Glomerular endothelial cell (primary cell): ENCODE measurements at places on chromosomes 11 and 22.

GRCh38 chr11:2275334-2276279 is 5.2 kb upstream of the ASCL2 start:
- DNase-seq: no peak

- no peak for DNase-seq
Observed at GRCh38 chr22:20964799-20965103, 2.3 kb upstream of the AIFM3 start.

- no peak for DNase-seq
Observed at GRCh38 chr22:50630376-50630775, 2.4 kb upstream of the ARSA start.

DNA sequence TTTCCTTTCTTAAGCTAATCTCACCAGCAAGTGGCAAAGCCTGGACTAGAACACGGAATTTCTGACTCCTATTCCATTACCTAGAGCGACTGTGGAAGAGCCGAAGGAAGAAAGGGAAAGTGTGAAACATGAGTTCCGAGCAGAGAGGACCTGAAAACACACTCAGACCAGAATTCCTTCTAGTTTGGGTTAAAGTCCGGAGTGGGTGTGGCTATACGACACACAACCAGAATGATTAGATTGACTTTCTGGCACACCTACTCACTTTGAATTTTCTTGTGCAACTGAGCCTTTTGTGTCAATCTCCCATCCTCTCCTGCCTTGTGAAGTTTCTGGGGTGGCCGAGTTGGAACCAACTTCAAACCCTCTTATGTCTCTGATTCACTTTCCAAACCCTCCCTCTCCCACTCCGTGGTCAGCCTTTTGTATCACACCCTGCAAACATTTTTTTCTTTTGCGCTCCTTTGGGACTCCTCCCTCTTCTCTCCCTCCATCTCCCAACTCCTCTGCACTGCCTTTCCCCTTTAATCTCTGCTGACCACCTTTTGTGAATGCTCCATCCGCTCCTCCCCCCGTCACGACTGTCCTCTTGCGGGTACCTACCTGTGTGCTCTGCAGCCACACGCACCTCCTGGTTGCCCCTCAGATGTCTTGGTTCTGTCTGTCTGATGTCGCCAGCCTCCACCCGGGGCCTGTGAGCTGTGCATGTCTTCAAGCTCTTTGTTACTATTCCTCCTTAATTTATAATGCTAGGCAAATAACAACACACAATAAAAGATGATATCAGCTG is 86.3 kb upstream of the BLID start:
- no peak for DNase-seq

DNA sequence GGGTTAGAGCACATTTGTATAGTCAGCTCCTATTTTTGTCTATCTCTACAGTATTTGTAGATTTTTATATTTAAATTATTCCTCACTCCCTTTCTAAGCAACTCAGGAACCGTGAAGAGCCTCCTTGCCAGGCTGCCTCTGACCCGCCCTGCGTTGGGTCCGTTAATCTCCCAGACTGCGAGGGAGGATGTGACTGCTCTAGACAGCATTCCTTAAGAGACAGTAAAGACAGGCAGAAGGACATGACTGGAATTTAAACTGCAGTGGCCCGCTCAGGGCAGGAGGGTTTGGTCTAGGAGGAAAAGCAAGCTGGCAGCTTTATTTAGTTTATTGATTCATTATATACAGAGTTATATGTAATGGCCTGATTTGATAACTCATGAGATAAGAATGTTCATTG is 413.7 kb downstream of the TMEM135 start:
- DNase-seq: no peak

DNA sequence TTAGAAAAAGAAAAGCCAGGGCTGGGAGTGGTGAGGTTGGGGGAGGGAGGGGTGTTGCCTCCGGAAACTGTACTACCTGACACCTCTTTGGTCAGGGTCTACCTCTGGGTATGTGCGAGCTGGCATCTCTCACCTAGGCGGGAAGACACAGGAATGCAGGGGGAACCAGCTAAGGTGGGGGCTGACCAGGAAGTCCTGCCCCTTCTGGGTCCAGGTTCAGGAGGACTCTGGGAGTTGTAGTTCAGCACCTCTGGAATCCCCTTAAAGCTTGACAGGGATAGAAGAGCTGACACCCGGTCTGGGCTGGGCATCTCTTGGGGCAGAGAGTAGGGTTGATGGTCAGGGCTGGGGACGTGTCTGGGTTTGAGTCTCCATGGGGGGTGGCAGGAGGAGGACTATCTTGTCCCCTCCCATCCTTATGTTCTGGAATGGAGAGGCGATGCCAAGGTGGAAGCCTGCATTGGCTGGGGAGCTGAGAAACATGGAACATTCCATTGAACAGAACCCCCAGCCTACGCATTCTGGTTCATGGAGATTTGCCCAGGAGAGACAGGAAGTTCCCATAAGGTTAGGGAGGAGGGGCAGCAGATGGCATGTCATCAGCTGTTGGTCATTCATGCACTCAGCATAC is 2.1 kb upstream of the KIAA1671 start:
- no peak for DNase-seq

DNA sequence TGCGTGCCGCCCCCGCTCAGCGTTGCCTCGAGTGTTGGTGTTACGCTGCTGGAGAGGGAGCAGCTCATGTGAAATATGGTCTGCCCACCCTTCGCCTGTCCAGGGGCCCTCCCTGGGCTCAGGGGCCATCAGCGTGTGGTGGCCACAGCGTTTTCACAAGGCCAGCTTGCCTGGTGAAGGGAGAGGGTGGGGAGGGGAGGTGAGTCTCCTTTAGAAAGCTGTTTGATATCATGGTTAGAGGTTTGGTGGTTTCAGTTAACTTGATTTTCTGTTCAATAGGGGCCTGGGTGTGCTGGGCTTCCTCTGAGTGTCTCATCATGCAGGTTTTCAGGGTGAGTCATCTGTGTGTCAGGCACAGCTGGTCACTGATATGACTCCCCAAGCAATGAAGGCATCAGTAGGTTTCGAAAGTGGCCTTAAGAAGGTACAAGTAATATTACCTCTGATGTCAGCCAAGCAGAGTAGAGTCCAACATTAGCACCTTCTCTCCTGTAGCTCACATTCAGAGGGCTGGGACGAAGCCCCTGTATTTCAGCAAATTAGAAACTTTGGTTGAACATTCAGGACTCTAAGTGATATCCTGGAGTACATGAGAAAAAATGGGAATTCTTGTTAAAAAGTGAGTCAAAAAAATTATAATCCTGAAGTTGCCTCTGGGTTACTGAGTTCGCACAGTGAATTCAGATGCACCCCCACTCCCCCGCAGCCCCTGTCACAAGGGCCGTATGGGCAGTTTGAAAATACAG is 172.5 kb downstream of the TBC1D22A start:
- peak; percentile 70 for DNase-seq

DNA sequence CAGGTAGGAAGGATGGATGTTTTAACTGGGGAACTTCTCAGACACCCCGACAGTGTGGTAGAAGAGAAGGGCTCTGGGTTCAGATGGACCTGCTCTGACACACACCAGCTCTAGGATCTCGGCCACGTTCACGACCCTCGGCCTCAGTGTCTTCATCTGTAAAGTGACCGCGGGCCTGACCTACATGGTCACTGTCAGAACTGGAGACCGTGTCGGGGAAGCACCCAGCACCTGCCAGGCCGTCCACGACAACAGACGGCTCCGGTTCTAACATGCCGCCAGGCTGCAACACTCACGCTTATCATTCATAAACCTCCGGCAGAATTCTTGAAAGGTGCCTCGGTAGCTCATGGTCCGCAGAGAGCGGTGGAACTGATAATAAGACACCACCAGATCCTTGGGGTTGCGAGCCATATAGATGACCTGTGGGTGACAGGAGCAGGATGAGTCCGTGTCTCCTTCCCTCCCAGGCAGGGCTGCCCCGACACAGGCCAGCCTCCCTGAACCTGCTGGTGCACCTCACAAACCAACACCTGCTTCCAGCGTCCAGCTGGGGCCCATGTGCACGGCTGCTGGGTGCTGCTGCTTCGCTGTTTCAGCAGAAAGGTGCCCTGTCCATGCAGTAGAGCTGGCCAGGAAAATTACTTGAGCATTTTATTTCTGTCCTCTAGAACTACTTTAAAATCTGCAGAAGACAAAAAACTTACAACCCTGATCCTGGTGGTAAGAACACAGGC is 23.6 kb downstream of the SULT4A1 start:
- no peak for DNase-seq

GRCh38 chr11:62241095-62241494 is 944 bp upstream of the SCGB1D2 start:
- no peak for DNase-seq

DNA sequence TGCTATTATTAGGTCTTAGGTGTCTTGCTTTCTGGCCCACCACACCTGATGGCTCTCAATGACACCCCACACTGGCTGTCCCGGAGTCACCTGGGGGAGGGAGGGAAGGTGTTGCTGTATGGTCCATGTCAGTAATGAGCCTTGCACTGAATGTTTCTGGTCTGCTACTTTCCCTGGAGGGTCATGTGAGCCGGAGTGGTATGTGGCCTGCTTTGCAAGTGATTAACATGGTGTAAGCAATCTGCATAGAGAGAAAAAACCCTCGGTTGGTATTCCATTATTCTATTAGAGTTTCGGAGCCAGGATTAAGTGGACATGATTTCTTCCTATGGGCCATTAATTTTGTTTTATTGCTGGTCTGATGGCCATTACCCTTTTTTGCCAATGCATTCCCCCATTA is 63.9 kb downstream of the PKNOX2 start:
- no peak for DNase-seq

DNA sequence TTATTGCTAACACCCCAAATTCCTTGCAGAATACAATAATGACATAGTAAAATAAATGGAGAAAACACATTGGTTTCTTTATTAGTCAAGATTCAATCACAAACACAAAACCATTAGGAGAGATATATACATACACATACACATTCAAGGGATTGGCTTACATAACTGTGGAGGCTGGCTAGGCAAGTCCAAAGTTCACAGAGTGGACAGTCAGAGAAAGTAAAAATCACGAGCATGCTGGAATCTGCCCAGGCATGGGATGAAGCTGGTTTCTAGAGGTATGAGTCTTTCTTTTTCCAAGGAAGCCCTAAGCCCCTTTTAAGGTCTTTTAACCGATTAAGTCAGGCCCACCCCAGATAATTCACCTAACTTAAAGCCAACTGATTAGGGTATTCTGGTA is 13.6 kb upstream of the OR56B1 start:
- DNase-seq: no peak

DNA sequence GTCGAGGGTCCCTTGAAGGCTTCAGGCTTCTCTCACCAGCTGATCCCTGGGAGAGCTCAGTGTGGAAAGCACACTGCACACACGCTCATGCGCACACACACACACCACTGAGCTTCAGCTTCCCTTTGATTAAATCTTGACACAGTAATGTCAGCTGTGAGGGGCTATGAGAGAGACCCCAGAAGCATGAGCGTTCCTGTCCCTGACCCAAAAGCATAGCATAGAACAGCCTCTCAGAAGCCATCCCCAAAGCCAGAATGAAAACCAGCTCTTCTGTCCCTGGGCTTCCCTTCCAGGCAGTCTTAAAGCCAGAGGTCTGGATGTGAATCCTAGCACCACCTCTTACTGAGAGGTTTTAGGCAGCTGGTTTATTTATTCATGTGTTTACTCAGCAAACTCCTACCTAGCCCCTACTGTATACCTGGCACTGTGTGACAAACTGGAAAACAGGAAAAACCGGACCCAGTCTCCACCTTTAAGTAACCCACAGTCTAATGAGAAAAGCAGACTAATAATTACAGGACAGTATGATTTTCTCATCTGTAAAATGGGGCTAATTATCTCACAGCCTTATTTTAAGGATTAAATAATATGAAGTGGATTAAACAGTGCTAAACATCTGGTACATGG is 15.9 kb downstream of the GALNT18 start:
- no peak for DNase-seq

DNA sequence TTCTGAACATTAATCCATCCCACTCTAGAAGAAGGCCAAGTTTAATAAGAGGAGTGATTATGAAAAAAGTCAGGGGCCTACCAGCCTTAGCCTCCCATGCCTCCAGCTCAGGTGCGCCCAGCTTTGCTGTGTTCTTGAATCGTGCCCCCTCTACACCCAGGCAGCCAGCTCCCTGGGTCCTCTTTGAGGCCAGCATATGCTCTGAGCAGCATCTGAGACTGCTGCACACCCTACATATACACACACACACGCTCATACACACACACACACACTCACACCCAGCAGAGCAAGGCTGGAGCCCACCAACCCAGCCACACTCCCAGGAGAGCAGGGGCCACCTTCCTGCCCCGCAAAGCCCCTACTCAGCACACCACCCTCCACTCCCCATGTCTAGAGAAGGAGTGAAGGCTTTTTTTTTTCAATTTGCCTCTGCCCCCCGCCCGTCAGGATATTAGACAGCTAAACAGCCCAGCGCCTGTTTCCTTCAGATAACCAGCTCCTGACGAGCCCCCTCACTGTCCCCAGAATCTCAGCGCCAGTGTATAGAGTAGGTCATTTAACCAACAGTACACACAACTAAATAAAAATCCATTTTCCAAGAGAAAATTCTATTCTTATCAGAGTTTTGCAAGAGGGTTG is 121.6 kb downstream of the BUD13 start:
- DNase-seq: no peak

DNA sequence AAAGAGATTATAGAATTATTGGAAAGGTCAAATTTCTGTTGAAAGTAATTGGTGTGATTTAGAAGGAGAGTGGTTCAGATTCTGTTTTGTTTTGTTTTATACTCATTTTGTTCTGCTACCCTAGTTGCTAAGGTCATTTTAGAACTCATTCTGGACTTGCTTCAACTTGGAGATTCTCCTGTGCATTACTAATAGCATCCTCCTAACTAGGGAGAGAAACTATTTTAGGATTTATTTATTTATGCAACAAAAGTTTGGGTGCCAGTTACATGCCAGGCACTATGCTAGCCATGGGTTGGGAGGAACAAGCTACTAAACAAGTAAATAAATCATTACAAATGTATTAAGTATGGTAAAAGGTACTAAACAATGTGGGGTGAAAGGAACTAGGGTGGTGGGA is 84.0 kb downstream of the YAP1 start:
- DNase-seq: no peak

GRCh38 chr22:21755851-21756284 is 20.3 kb upstream of the YPEL1 start:
- no peak for DNase-seq

GRCh38 chr11:70486026-70486415 is 87.7 kb downstream of the CTTN start:
- no peak for DNase-seq

- no peak for DNase-seq
Observed at GRCh38 chr22:39241794-39242594, 2.8 kb downstream of the PDGFB start.

- DNase-seq: no peak
Observed at GRCh38 chr22:42716649-42717127, 4.0 kb downstream of the A4GALT start.

GRCh38 chr22:23281406-23282088 is 101.2 kb downstream of the BCR start:
- no peak for DNase-seq
